Liver (tissue), 10 donors: ENCODE measurements at places on chromosomes 2 and 18. TPM values are rescaled to one million over a fixed set of nuclear protein-coding genes. Genes with fewer than 3 reads are reported as not detected.

DNA sequence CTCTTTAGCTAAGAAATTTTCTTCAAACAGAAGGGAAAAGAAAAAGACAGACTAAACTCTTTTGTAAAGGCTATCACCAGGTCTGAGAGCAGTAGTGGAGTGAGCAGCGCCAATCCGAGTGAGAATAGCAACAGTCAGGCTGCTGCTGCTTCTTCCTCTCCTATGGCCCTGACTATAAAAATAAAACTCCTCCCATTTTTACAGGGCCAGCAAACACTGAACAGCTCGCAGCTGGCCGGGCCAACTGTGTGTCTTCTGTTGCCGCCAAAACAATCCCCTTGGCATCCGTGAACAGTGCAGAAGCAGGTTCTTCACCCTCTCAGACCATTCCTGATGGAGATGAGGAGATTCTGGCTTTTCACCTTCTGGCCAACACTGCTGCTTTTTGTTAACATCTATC is 124.5 kb downstream of the CNTNAP5 start:
- DNase-seq, result no peak
- H3K4me1 ChIP-seq, result no peaks in the 10 kb centered on the region
- no peak overlapping the region for H3K4me3 ChIP-seq
- H3K27me3 ChIP-seq, result no peaks in the 10 kb centered on the region
- no peak overlapping the region for H3K27ac ChIP-seq

DNA sequence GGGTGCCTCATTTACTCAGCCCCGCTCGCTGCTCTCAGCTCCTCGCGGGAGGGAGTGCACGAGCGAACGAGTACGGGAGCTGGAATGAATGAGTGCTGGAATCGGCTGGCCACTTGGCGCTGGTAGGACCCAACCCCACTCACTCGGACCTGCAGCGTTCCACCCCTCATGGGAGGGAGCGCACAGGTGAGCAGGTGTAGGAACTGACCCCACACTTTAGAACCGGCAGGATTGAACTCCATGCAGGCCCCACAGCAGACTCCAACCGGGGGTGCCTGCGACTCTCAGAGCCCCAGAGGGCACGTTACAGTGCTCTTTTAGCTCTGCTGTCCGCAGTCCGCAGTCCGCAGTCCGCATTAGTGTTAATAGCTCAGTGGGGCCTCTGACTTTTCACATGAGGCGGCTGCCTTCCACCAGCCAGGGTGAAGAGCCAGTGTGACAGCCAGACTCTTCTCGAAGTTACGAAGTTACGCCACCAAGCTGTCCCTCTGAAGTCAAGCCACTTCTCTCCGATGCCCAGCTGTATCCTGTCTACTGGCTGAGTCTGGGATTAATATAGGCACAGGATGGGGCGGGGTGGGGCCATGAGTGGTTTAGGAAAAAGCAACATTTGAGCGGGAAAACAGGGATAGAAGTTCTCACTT is 102.7 kb upstream of the ARHGAP15 start:
- H3K4me3 ChIP-seq, result no peak overlapping the region
- no peaks in the 10 kb centered on the region for H3K4me1 ChIP-seq
- no peak overlapping the region for H3K27ac ChIP-seq

DNA sequence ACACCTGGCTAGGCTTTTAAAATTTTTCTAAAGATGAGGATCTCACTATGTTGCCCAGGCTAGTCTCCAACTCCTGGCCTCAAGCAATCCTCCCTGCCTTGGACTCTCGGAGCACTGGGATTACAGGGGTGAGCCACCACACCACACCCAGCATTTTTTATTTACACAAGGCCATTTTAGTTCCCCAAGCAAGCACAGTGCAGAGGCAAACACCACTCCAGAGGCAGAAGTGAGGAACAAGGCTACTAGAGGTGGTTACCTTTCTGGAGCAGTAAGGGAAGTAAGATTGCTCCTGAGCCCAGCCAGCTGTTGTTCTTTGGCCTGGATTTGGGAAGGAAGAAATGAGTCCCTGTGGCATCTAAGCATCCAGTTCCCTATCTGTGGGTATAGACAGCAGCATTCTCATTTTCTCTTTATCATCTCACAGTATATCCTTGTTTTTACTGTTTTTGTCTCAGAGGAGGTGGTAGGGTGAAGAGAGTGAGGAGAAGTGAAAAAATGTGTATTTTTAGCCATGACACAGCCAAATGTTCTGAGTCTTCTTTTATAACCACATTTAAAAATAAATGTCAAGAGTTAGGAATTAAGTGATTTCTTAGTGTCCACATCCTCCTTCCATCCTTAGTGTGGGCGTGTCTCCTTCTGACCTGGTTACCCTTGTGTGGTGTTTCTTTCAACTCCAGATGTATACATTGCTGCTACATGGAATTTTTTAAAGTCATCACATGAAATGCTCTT is 10.5 kb upstream of the TTC39C start:
- H3K36me3 ChIP-seq, result no peaks in the 10 kb centered on the region
- no peak overlapping the region for H3K27ac ChIP-seq
- peaks cover 2% of the 10 kb centered on the region for H3K4me1 ChIP-seq
- no peaks in the 10 kb centered on the region for H3K27me3 ChIP-seq

TYMS gene
- 77.4 TPM for total RNA-seq

TXNDC2 gene
- total RNA-seq, result under 0.01 TPM

NPHP1 gene
- 0.33 TPM for total RNA-seq

DYSF gene
- 15.1 TPM for total RNA-seq

- H3K27me3 ChIP-seq, result no peaks in the 10 kb centered on the region
- H3K27ac ChIP-seq, result no peak overlapping the region
- no peaks in the 10 kb centered on the region for H3K36me3 ChIP-seq
- H3K4me3 ChIP-seq, result no peak overlapping the region
Observed at GRCh38 chr2:66915237-66915636, 480.3 kb downstream of the MEIS1 start.

- no peak overlapping the region for H3K27ac ChIP-seq
- H3K4me1 ChIP-seq, result no peaks in the 10 kb centered on the region
- no peak for DNase-seq
- H3K36me3 ChIP-seq, result no peaks in the 10 kb centered on the region
- no peak overlapping the region for H3K4me3 ChIP-seq
- H3K27me3 ChIP-seq, result no peaks in the 10 kb centered on the region
Observed at GRCh38 chr2:59806486-59806885, 747.0 kb downstream of the BCL11A start.

GRCh38 chr2:130987519-130988425 is 105.5 kb downstream of the FAM168B start:
- H3K27ac ChIP-seq, result no peak overlapping the region
- H3K4me1 ChIP-seq, result no peaks in the 10 kb centered on the region
- H3K27me3 ChIP-seq, result no peaks in the 10 kb centered on the region
- no peaks in the 10 kb centered on the region for H3K36me3 ChIP-seq
